ENCODE measurements at places on chromosomes 13 and 19.

DNA sequence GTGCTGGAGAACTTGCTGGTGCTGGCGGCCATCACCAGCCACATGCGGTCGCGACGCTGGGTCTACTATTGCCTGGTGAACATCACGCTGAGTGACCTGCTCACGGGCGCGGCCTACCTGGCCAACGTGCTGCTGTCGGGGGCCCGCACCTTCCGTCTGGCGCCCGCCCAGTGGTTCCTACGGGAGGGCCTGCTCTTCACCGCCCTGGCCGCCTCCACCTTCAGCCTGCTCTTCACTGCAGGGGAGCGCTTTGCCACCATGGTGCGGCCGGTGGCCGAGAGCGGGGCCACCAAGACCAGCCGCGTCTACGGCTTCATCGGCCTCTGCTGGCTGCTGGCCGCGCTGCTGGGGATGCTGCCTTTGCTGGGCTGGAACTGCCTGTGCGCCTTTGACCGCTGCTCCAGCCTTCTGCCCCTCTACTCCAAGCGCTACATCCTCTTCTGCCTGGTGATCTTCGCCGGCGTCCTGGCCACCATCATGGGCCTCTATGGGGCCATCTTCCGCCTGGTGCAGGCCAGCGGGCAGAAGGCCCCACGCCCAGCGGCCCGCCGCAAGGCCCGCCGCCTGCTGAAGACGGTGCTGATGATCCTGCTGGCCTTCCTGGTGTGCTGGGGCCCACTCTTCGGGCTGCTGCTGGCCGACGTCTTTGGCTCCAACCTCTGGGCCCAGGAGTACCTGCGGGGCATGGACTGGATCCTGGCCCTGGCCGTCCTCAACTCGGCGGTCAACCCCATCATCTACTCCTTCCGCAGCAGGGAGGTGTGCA lies 587 bp downstream of the S1PR4 start:
- no peak for DNase-seq

DNA sequence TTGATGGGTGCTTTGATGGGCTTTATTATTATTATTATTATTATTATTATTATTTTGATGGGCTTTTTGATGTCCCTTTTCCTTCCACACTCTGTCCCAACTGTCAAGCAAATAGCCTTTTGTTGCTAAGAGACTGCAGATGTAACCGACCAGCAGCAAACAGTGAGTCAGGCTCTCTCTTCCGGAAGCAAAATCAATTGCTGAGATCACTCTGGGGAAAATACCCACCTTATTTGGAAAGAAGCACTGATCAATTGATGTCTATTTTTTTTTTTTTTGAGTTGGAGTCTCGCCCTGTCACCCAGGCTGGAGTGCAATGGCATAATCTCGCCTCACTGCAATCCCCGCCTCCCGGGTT lies 2.9 kb downstream of the LDLR start:
- DNase-seq, result no peak

GRCh38 chr19:6220385-6221191 lies 59.2 kb downstream of the MLLT1 start:
- no peak for DNase-seq

DNA sequence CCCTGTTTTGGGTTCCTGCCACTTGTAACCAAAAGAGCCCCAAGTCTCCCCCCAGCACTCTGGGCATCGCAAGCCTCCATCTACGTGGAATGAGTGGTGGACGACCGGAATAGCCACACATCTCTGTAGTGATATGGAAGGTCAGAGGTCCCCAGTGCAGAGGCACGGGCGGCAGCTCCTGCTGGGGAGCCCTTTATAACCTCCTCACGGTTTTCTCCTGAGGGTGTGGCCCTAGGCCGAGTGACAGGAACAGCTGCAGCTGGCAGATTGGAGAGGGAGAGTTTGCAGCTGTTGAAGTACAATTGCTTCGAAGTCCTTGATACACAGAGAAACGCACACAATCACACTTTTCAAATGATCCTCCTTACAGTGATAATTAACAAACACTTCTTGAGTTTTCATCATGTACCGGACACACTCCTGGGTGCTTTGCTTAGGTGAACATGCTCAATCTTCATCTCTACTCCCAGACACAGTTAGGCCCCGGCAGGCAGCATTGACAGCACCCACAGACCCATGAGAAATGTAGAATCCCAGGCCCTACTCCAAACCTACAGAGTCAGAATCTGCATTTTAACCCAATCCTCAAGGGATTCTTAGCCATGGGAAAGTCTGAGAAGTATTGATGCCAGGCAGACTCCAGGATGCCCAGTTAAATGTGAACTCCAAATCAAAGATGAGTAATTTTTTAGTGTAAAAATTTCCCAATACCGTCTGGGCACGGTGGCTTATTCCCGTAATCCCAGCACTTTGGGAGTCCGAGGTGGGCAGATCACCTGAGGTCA lies 4.9 kb upstream of the ZNF787 start:
- no peak for DNase-seq

- peak; percentile 65 for DNase-seq
Measured at GRCh38 chr19:11797491-11797890, 832 bp upstream of the ZNF491 start.

GRCh38 chr13:111033172-111034130 lies 81.7 kb upstream of the ARHGEF7 start:
- no peak for DNase-seq

- no peak for DNase-seq
Measured at GRCh38 chr13:64935441-64935840, 2294.7 kb downstream of the PCDH9 start.

GRCh38 chr13:25375727-25376358 lies 4.1 kb downstream of the ATP8A2 start:
- DNase-seq, result peak; percentile 48

- DNase-seq, result no peak
Measured at GRCh38 chr13:24269821-24270220, 39.6 kb upstream of the C1QTNF9 start.

GRCh38 chr13:98942485-98942884 lies 35.4 kb downstream of the DOCK9 start:
- no peak for DNase-seq

DNA sequence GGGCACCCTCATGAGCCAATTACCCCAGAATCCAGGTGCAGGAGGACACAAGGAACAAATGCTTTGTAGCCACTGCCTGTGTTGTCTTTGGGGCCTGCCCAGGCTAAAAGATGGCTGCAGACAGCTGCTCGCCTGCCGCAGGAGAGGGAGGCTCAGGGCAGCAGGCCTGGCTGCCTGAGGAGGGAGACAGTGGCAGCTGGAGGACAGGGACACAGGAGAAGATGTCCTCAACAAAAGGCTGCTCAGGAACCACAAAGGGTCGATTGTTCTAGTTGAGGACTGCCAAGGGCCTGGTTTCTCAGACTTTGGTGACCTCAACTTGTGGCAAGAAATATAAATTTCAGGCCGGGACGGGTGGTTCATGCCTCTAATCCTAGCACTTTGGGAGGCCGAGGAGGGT lies 7.6 kb downstream of the SIRT2 start:
- DNase-seq, result no peak

DNA sequence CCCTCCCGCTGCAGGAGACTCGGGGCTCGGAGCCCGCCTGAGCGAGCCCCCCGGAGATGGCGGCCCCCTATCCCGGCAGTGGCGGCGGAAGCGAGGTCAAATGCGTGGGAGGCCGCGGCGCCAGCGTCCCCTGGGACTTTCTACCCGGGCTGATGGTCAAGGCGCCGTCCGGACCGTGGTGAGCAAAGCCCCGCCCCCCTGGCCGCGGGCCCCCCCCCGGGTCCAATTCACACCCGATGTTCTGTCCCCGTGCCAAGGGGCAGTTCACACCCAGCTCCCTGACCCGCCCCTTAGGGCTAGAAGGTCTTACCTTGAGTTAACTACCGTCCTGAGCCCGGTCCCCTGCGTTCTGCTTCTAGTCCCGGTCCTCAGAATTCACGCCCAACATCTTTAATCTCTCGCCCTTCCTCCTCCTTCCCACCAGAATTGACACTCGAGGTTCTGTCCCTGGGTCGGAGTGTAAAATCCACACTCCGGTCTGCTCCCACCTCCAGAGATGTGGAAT lies 1.4 kb downstream of the NPAS1 start:
- no peak for DNase-seq

GRCh38 chr19:41430922-41431321 lies 3.7 kb upstream of the B3GNT8 start:
- no peak for DNase-seq

GRCh38 chr19:37699057-37699456 lies 20.5 kb downstream of the ZNF607 start:
- DNase-seq, result no peak

DNA sequence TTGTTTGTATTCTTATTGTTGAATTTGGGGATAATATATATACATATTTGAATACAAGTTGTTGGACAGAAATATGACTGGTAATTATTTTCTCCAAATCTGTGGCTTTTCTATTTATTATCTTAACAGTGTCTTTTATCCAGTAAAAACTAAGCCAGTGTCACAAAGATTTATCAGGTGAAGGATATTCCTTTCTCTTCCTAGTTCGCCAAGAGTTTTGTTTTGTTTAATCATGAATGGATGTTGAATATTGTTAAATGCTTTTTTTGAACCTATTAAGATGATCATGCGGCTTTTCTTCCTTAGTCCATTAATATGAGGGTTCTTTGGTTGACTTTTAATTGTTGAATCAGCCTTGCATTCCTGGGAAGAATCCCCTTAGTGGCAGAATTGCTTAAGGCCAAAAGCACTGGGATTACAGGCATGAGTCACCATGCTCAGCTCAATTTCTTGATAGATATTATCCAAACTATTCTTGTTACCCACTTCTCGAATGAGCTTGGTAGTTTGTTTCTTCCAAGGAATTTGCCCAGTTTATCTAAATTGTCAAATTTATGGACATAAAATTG lies 53.3 kb downstream of the TEX26 start:
- no peak for DNase-seq

DNA sequence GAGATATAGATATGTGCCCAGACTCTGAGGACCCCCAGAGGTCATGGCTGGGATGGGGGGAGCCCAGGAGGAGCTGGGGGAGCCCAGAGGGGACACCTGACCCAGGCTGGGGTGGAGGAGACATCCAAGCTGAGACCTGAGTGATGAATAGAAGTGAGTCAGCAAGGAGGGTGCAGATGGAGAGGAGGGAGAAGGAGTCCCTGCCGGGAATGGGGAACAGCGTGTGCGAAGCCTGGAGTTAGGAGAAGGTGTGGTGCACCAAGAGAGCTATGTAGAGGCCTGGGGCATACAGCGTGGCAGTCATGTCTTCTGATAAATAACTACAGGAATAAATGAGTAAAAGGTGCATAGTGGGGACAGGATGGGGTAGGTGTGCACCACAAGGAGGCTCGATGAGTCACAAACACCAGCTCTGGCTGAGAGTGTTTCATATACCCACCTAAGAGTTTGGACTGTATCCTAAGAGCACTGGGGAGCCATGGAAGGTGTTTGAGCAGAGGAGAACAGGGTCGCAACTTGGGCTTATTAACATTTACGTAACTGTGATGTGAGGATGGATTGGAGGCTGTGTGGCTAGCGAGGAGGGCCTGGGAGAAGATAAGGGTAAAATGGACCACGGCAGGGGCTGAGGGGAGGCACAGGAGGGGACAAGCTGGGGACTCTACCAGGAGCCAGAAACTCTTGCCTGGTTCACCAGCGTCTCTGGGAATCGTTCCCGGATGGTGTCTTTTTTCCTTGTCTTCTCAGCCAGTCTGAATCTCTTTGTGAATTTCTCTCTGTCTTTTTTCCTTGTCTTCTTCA lies 1.4 kb downstream of the CEACAM18 start:
- no peak for DNase-seq

DNA sequence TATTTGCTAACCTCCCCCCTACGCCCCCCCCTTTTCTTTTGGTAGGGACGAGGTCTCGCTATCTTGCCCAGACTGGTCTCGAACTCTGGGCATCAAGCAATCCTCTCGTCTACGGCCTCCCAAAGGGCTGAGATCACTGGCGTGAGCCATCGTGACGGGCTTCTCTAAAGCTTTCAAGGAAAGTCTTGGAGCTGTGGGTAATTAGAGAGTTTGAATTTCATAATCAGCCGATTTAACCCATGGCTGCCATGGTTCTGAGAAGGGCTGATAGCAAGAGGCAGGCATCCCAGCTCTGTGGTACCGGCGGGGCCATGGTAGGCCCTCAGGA lies 679 bp upstream of the ABHD8 start:
- DNase-seq, result no peak

- no peak for DNase-seq
Measured at GRCh38 chr19:13899912-13900584, 5.9 kb downstream of the BRME1 start.

DNA sequence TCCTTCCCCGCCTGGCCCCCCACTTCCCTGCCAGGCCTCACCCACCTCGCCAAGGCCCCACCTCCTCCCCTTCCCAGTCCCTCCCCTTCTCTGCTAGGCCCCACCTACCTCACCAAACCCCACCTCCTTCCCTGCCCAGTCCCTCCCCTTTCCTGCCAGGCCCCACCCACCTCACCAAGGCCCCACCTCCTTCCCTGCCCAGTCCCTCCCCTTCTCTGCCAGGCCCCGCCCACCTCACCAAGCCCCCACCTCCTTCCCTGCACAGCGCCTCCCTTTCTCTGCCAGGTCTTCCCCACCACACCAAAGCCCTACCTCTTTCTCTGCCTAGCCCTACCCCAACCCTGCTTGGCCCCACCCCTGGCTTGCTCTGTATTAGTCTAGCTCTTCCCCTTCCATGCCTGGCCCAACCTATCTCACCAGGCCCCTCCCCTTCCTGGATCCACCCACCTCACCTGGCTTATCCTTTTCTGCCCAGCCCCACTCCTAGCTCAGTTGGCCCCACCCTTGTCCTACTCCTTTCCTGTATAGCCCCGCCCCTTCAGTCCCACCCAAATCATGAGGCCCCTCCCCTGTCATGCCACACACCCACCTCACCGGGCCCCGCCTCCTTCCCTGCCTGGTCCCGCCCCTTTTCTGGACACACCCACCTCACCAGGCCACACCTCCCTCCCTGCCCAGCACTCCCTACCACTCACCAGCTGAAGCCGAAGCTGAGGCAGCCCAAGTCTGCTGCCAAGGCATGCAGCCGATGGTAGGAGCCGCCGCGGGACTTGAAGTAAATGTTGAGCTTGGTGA lies 16.2 kb downstream of the CERS1 start:
- peak; percentile 72 for DNase-seq

DNA sequence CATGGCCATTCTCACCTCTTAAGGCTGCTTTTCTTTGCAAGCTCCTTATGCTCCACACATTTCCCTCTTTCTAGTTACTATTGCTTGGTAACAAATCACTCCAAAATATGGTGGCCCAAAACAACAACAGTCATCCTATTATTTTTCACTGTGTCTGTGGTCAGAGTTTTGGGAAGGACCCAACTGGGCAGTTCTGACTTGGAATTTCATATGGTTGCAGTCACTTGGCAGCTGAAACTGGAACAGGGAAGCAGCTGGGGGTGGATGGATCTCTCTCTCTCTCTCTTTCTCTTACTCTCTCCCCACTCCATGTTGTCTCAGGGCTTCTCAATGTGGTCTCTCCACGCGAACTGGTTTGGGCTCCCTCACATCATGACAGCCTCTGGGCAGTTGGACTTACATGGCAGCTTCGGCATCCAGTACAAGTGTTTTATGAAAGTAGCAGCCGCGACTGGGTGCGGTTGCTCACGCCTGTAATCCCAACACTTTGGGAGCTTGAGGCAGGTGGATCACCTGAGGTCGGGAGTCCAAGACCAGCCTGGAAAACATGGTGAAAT lies 39.6 kb downstream of the NUMBL start:
- no peak for DNase-seq

All from HEK293T (cell line).